Activated T-cell treated with anti-CD3 and anti-CD28 coated beads, Interleukin-2, amount 50 U/mL, for 72 hours (primary cell): ENCODE measurements at places on chromosomes 5 and 9. TPM values are rescaled to one million over a fixed set of nuclear protein-coding genes. Genes with fewer than 3 reads are reported as not detected.

Gene NOTCH1
- total RNA-seq, result 71.6 TPM

Gene SPATA31D4
- not detected for total RNA-seq

GRCh38 chr9:32401488-32401887 is 17.0 kb downstream of the ACO1 start:
- peaks cover 1% of the 10 kb centered on the region for H3K36me3 ChIP-seq
- H3K27me3 ChIP-seq, result no peaks in the 10 kb centered on the region
- no peak for DNase-seq
- H3K27ac ChIP-seq, result no peak overlapping the region

DNA sequence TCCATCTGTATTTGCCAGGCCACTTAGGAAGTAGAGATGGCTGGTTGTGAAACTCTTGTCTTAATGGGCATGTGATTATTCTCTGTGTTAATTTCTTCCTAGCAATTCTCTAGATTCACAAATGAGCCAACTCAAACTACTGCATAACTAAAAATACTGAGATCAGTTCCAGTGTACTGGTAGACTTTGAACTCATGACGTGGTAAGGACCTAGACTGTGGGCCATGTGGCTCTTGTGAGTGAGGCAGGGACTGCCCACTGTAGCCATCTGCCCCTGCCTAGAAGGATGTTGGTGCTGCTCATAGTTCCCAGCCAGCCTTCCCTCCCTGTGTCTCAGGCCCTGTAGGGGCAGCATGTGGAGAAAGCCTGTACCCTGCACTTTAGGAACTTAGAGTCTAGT is 47.4 kb downstream of the CYSTM1 start:
- DNase-seq, result no peak
- peak overlapping the region; percentile 20 for H3K4me3 ChIP-seq
- peaks cover 34% of the 10 kb centered on the region for H3K4me1 ChIP-seq
- H3K27ac ChIP-seq, result no peak overlapping the region
- no peaks in the 10 kb centered on the region for H3K36me3 ChIP-seq
- H3K27me3 ChIP-seq, result no peaks in the 10 kb centered on the region

Gene DOK3
- total RNA-seq, result 4.0 TPM

Gene EIF4E1B
- total RNA-seq, result not detected

Gene SPAAR
- not detected for total RNA-seq

GRCh38 chr5:135628771-135629563 is 50.2 kb upstream of the CXCL14 start:
- H3K27ac ChIP-seq, result no peak overlapping the region
- H3K36me3 ChIP-seq, result no peaks in the 10 kb centered on the region
- H3K4me3 ChIP-seq, result no peak overlapping the region

DNA sequence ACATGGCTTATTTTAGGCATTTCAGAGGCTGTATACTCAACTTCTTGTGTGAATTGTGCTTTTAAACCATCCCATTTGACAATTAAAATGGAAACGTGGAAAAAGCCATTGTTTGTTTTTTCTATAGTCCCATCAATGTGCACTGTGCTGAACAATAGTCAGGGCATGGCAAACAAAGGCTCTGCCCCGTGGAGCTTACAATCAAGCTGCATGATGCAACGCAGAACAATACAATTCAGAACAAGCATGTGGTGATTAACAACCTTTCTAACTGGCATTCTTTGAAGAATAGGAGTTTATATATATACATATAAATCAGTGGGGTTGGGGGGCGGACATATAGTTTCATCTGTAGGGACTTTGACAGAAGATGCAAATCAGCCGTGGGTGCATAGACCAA is 2125.4 kb upstream of the WWC1 start:
- H3K4me1 ChIP-seq, result no peaks in the 10 kb centered on the region
- H3K4me3 ChIP-seq, result no peak overlapping the region
- H3K27ac ChIP-seq, result no peak overlapping the region
- no peaks in the 10 kb centered on the region for H3K36me3 ChIP-seq
- H3K27me3 ChIP-seq, result no peaks in the 10 kb centered on the region

Gene MARCHF3
- 9.3 TPM for total RNA-seq

DNA sequence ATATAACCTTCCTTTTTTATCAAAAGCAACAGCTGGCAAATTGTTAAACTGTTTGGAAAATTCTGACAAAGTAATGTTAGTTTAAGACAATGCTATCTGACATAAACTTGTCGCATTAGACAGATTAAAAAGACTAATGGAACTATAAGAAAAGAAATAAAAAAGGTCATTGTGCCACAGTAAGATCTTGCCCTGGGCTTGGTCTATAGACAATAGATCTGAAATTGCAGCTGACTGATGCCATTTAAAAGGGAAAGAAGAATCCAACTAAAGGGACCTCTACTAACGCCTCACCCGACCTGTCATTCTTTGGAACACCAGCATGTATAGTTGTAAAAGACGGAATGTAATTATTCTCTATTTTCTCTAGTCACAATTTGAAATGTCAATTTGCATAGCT is 644.4 kb upstream of the GRAMD2B start:
- H3K27ac ChIP-seq, result no peak overlapping the region
- no peaks in the 10 kb centered on the region for H3K27me3 ChIP-seq
- no peak overlapping the region for H3K4me3 ChIP-seq
- no peak for DNase-seq
- no peaks in the 10 kb centered on the region for H3K4me1 ChIP-seq

DNA sequence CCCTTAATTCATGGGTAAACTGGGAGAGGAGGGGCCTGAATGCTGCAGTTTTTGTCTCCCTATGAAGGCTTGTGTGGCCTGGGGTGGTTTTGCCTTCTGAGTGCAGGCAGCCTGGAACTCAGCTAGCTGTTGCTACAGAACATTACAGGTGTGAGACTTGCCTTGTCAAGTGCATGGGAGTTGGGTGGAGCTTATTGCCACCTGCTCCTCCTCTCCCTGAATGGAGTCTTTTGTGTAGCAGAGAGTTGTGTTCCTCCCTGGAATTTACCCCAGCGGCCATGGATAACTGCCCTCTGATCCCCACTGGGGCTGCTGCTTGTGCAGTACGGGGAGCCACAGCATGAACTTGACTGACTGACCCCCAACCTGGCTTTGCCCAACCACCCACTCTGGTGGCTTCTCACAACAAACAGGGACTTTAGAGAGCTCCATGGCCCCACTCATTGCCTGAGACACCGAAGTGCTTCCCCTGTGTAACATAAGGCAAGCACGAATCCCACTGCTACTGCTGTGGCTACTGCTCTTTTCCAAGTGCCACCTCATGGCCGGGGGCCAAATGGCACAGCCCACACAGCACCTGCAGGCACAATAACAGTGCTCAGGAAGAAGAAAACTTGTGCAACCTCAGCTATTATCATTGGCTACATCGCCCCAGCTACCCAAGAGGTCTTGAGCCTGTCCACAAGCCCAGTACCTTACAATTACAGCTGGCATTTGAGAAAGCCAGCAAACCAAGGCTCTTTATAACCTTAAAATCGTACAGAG is 942.9 kb downstream of the CDH18 start:
- H3K27me3 ChIP-seq, result no peaks in the 10 kb centered on the region
- H3K4me1 ChIP-seq, result no peaks in the 10 kb centered on the region
- no peaks in the 10 kb centered on the region for H3K36me3 ChIP-seq
- H3K27ac ChIP-seq, result no peak overlapping the region
- no peak for DNase-seq
- no peak overlapping the region for H3K4me3 ChIP-seq

GRCh38 chr5:90424245-90424644 is 14.7 kb upstream of the CETN3 start:
- H3K4me3 ChIP-seq, result no peak overlapping the region
- peaks cover 10% of the 10 kb centered on the region for H3K27me3 ChIP-seq
- H3K27ac ChIP-seq, result no peak overlapping the region
- H3K36me3 ChIP-seq, result no peaks in the 10 kb centered on the region
- no peak for DNase-seq
- no peaks in the 10 kb centered on the region for H3K4me1 ChIP-seq

DNA sequence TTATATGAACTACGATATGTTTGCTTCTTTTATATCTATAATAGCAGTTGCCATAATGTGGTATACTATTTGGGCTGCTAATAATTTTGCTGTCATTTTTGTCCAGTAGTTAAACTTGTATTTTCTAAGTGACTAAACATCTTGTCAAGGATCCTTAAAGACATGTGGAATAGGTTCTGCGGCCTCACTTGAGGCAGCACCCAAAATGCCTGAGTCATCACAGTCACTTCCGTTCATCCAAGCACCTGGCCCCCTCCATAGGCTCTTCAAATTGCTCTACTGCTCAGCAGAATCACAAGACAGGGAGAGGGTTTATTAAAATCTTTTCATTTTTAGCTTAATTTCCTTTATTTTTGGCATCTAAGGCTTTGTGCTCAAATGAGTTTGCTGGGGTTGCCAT is 259.1 kb downstream of the AOPEP start:
- no peaks in the 10 kb centered on the region for H3K36me3 ChIP-seq
- H3K4me3 ChIP-seq, result no peak overlapping the region
- no peak overlapping the region for H3K27ac ChIP-seq
- peaks cover 16% of the 10 kb centered on the region for H3K4me1 ChIP-seq

Gene GRM6
- not detected for total RNA-seq

GRCh38 chr9:23229890-23230317 is 596.1 kb downstream of the ELAVL2 start:
- no peaks in the 10 kb centered on the region for H3K4me1 ChIP-seq
- no peaks in the 10 kb centered on the region for H3K36me3 ChIP-seq
- no peak for DNase-seq
- H3K27ac ChIP-seq, result no peak overlapping the region
- no peak overlapping the region for H3K4me3 ChIP-seq
- H3K27me3 ChIP-seq, result no peaks in the 10 kb centered on the region

Gene SPINK13
- total RNA-seq, result not detected

GRCh38 chr9:108751369-108751768 is 104.4 kb downstream of the ACTL7B start:
- DNase-seq, result no peak
- H3K4me1 ChIP-seq, result no peaks in the 10 kb centered on the region
- no peaks in the 10 kb centered on the region for H3K36me3 ChIP-seq
- no peak overlapping the region for H3K4me3 ChIP-seq
- H3K27me3 ChIP-seq, result peaks cover 5% of the 10 kb centered on the region
- H3K27ac ChIP-seq, result no peak overlapping the region

Gene CCDC183
- total RNA-seq, result 0.46 TPM

GRCh38 chr9:92707530-92707929 is 37.6 kb upstream of the IPPK start:
- DNase-seq, result no peak
- no peak overlapping the region for H3K4me3 ChIP-seq
- H3K27ac ChIP-seq, result peak overlapping the region; percentile 22
- H3K27me3 ChIP-seq, result no peaks in the 10 kb centered on the region
- peaks cover 30% of the 10 kb centered on the region for H3K4me1 ChIP-seq

DNA sequence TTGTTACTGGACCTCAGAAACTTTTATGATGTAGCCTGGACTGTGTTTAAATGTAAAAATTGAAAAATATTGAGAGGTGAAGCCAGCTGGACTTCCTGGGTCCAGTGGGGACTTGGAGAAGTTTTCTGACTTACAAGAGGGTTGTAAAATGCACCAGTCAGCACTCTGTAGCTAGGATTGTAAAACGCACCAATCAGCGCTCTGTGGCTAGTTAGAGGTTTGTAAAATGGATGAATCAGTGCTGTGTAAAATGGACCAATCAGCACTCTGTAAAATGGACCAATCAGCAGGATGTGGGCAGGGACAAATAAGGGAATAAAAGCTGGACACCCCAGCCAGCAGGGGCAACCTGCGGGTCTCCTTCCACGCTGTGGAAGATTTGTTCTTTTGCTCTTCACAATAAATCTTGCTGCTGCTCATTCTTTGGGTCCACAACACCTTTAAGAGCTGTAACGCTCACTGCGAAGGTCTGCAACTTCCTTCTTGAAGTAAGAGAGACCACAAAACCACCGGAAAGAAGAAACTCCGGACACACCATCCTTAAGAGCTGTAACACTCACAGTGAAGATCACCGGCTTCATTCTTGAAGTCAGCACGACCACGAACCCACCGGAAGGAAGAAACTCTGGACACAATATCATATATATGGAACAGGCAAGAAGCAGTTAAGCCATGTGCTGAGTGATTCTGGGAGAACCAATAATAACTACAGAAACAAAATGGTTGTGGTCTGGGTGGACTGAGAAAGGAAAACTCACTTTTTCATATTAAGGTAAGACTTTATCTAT is 201.3 kb downstream of the GABRG2 start:
- no peaks in the 10 kb centered on the region for H3K36me3 ChIP-seq
- H3K4me1 ChIP-seq, result no peaks in the 10 kb centered on the region
- no peak overlapping the region for H3K4me3 ChIP-seq
- H3K27me3 ChIP-seq, result no peaks in the 10 kb centered on the region
- no peak overlapping the region for H3K27ac ChIP-seq

- no peak for DNase-seq
- no peak overlapping the region for H3K4me3 ChIP-seq
Observed at GRCh38 chr5:85590764-85591163, 1027.0 kb upstream of the COX7C start.

GRCh38 chr9:127229691-127230417 is 34.7 kb upstream of the GARNL3 start:
- H3K4me1 ChIP-seq, result peaks cover 11% of the 10 kb centered on the region
- H3K36me3 ChIP-seq, result no peaks in the 10 kb centered on the region
- H3K27ac ChIP-seq, result no peak overlapping the region
- H3K4me3 ChIP-seq, result no peak overlapping the region
- peaks cover 18% of the 10 kb centered on the region for H3K27me3 ChIP-seq

- no peaks in the 10 kb centered on the region for H3K4me1 ChIP-seq
- peaks cover 53% of the 10 kb centered on the region for H3K27me3 ChIP-seq
- no peak overlapping the region for H3K4me3 ChIP-seq
Observed at GRCh38 chr9:132441404-132441803, 31.4 kb downstream of the CFAP77 start.

DNA sequence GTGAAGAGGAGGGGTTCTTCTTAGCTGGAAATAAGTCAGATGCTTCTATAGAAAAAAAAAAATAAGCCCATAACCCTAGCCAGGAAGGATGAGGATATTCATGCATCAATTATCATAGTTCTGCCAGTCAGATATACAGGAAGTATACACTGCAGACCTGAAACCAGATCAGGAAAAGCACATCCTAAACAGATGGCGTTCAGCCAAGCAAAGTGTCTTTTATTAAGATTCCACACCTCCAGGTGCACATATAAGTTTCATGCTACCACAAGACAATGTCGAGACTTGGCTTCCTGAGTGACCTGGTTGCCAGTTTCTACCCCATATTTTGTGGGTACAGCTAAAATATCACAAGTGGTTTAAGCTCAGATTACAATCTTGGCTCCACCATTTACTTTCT is 108.3 kb downstream of the CETN3 start:
- no peak overlapping the region for H3K27ac ChIP-seq
- DNase-seq, result no peak
- H3K4me1 ChIP-seq, result no peaks in the 10 kb centered on the region

Gene HTR4
- not detected for total RNA-seq

- no peaks in the 10 kb centered on the region for H3K4me1 ChIP-seq
- no peak overlapping the region for H3K27ac ChIP-seq
- H3K4me3 ChIP-seq, result no peak overlapping the region
- H3K27me3 ChIP-seq, result no peaks in the 10 kb centered on the region
- peaks cover 2% of the 10 kb centered on the region for H3K36me3 ChIP-seq
Observed at GRCh38 chr5:131084436-131084835, 80.6 kb downstream of the HINT1 start.

Gene HSD17B3
- 0.81 TPM for total RNA-seq

DNA sequence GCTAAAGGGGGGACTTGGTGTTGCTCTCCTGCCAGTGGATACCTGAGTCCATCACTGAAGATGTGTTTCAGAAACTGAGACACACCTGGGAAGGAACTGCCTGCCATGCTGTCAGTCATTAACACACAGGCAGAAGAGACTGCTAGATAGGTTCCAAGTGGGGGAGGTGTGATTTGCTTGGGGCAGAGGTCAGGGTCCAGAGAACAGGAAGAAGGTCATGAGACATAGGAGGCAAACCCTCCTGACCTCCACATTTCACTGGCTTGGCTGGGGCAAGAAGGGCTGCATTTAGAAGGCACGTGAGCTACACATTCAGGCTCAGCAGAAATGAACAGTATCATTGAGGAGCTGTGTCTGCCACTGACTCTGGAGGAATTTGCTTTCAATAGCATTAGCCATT is 215.8 kb downstream of the HSPA4 start:
- no peaks in the 10 kb centered on the region for H3K36me3 ChIP-seq
- H3K27ac ChIP-seq, result no peak overlapping the region
- no peak overlapping the region for H3K4me3 ChIP-seq
- DNase-seq, result no peak
- H3K4me1 ChIP-seq, result peaks cover 11% of the 10 kb centered on the region
